ENCODE measurements at places on chromosomes 4 and X. TPM values are rescaled to one million over a fixed set of nuclear protein-coding genes. Genes with fewer than 3 reads are reported as not detected.

Gene RAB33A
- 11.9 TPM for total RNA-seq

- H3K4me3 ChIP-seq = no peak overlapping the region
- DNase-seq = no peak
- H3K27me3 ChIP-seq = no peaks in the 10 kb centered on the region
- H3K4me1 ChIP-seq = no peaks in the 10 kb centered on the region
- H3K27ac ChIP-seq = no peak overlapping the region
Observed at GRCh38 chr4:81565142-81565870, 93.6 kb upstream of the RASGEF1B start.

- no peak for DNase-seq
- no peak overlapping the region for H3K27ac ChIP-seq
- H3K27me3 ChIP-seq = no peaks in the 10 kb centered on the region
- no peaks in the 10 kb centered on the region for H3K36me3 ChIP-seq
- H3K4me3 ChIP-seq = no peak overlapping the region
Observed at GRCh38 chr4:87807402-87807801, 8.0 kb downstream of the IBSP start.

Gene DGKK
- not detected for total RNA-seq

DNA sequence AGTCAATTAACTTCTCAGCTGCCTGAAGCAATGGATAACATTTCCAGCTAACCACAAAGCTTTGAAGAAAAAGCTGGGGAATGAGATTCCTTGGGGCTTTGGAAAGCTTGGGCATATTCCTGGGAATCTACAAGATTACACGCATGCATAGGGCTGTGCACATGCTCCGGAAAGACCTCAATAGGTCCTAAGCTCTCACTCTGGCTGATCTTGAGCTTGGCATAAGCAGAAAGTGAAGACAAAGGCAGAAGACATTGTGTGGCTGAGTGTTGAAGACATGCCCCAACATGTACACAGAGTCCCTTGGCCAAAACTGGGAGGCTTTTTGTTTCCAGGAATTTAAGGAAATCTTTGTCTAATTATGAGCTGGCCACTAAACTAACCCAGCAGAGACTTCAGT lies 31.2 kb downstream of the ATG4A start:
- no peaks in the 10 kb centered on the region for H3K27me3 ChIP-seq
- H3K4me1 ChIP-seq = no peaks in the 10 kb centered on the region
- H3K36me3 ChIP-seq = no peaks in the 10 kb centered on the region
- no peak overlapping the region for H3K27ac ChIP-seq
- DNase-seq = no peak
- H3K4me3 ChIP-seq = no peak overlapping the region

Gene HS6ST2
- not detected for total RNA-seq

DNA sequence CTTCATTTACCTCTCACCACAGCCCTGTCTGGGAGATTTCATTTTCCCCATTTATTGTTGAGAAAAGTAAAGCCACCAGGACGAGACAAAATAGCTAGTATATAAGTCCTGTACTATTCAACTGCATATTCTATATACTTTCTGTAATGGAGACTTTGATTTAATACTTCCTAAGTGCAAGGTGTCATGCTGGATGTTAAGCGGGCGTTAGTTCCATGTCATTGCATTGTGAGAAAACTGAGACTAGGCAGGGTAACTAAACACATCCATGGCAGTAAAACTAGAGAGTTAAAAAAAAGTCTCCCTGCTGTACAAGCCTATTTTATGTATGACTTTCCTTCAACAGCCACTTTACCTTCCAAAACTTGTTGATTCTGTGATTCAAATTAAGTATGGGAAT lies 969.6 kb downstream of the STIM2 start:
- H3K27ac ChIP-seq = no peak overlapping the region
- no peaks in the 10 kb centered on the region for H3K4me1 ChIP-seq
- no peak for DNase-seq

Gene BEX4
- total RNA-seq = 8.1 TPM

DNA sequence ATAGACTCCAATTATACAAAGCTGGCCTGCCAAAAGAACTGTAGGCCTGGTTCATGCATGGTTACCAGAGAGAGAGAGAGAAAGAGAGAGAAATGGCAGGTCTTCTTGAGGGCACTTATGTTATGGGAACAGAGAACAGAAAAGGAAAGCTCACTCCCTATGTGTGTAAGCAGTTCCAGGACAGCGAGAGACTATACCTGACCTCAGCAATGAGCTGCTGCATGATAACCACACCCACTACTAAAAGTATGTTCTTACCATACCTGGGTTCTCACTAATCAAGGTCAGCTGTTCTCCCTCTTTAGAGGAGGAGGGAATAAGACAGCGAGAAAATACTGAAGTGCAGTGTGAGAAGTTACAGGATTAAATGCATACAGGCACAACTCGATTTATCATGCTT lies 583.3 kb downstream of the GBA3 start:
- no peaks in the 10 kb centered on the region for H3K4me1 ChIP-seq
- no peak overlapping the region for H3K27ac ChIP-seq
- no peaks in the 10 kb centered on the region for H3K36me3 ChIP-seq
- H3K4me3 ChIP-seq = no peak overlapping the region
- DNase-seq = no peak

DNA sequence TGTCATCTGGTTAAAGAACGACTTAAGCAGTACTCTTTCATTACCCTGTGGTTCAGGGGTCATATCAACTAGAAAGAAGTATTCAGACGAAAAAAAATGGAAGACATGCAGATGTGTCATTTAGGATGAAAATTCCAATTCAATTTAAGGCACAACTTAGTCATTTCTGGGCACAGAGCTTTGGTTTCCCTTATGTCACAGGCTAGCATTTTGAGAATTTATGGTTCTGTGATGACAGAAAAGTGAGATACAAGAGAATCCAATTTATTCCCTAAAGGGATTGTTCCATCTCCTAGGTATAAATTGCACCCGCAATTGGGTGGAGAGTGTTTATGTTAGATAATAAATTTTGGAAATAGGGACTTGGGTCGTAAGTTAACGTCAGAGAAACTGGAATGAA lies 306.6 kb downstream of the STK32B start:
- H3K36me3 ChIP-seq = no peaks in the 10 kb centered on the region
- H3K27ac ChIP-seq = no peak overlapping the region
- no peak for DNase-seq
- no peak overlapping the region for H3K4me3 ChIP-seq
- no peaks in the 10 kb centered on the region for H3K4me1 ChIP-seq

DNA sequence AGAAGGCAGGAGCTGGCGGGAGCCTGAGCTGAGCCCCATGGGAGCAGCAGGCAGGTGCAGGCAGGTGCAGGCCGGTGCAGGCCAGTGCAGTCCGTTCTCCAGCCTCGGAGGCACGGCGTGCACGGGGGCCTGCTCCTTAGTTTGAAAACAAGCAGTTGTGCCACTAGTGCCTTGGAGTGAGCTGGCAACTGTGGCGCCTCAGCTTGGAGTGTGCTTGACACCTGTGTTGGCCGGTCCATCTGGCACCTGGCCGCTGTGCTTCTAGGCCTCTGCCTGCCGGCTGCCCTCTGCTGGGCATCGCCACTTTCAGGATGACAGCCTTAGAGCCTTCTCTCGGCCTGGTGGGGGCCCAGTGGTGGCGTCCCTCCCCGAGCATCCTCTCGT lies 47.9 kb downstream of the RGS12 start:
- no peaks in the 10 kb centered on the region for H3K36me3 ChIP-seq
- H3K27ac ChIP-seq = no peak overlapping the region
- DNase-seq = no peak
- H3K4me3 ChIP-seq = no peak overlapping the region

DNA sequence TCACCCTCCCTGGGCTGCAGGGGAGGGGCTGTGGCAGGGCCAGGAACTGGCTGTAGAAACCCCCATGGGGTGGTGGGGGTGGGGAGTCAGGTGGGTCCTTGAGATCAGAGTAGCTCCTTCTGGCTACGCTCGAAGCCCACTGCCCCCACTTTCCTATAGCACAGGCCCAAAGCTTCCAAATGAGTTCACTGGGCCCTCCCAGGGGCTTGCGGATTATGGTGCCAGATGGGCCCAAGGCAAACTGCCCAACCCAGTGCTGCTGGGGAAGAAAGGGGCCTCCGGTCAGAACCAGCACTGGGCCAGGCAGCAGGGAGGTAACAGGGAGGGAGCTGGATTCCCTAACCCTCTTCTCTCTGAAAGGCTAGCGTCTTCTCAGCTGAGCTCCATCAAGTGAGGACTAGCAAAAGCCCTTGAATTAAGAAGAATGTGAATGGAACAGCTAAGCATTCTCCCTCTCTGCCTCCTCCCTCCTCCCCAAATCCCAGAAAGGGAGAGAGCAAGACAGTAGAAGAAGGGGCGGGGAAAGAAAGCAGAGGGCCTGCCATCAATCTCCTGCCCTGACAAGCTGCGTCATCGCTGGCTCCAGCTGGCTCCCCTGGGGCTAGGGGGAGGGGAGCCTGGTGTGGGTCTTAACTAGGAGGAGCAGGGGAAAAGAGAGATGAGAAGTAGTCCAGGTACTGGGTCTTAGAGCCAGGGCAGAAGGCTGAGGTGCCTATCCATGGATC lies 34.7 kb downstream of the FRMPD3 start:
- H3K4me3 ChIP-seq = no peak overlapping the region
- no peaks in the 10 kb centered on the region for H3K27me3 ChIP-seq
- no peaks in the 10 kb centered on the region for H3K36me3 ChIP-seq
- H3K27ac ChIP-seq = no peak overlapping the region
- no peaks in the 10 kb centered on the region for H3K4me1 ChIP-seq

DNA sequence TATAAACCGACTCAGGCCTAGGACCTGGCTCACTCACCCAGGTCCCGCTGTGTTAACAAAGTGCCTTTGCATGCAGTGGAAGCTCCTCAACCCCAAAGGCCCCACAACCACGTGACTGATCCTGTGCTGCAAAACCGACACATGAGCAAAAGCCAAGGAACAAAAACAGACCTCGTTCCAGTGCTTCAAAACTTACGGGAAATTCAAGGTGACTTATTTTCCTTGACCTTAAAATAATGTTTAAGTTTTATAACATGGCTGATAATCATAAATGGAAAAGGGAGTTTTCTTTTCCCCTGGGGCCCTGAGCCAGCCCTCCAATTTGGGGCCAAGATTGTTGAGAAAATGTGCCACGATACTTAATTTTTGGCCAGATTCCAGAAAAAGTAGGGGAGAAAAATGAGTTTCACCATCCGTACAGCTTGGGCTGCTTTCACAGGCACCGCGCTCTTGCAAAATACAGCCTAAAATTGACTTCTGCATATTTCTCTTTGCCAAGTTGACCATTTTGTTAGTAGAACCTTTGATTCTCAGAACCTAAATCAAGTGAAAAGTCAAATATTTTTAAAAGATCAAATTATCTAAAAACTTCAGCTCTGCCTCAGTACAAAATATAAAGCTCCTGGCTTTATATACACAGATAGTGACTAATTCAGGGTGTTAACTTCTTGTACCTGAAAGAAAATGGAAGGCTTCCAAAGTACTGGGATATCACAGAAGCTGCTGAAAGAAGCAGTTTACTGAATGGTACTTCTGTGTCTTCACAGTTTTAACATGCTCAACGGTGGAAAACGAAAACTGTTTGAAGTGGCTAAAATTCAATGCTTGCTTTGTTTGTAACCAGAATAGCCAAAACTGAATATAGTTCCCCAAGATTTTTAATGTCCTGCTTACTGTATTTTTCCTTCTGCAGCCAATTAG lies 93.8 kb downstream of the APBB2 start:
- no peak overlapping the region for H3K27ac ChIP-seq
- H3K36me3 ChIP-seq = no peaks in the 10 kb centered on the region
- H3K27me3 ChIP-seq = no peaks in the 10 kb centered on the region

DNA sequence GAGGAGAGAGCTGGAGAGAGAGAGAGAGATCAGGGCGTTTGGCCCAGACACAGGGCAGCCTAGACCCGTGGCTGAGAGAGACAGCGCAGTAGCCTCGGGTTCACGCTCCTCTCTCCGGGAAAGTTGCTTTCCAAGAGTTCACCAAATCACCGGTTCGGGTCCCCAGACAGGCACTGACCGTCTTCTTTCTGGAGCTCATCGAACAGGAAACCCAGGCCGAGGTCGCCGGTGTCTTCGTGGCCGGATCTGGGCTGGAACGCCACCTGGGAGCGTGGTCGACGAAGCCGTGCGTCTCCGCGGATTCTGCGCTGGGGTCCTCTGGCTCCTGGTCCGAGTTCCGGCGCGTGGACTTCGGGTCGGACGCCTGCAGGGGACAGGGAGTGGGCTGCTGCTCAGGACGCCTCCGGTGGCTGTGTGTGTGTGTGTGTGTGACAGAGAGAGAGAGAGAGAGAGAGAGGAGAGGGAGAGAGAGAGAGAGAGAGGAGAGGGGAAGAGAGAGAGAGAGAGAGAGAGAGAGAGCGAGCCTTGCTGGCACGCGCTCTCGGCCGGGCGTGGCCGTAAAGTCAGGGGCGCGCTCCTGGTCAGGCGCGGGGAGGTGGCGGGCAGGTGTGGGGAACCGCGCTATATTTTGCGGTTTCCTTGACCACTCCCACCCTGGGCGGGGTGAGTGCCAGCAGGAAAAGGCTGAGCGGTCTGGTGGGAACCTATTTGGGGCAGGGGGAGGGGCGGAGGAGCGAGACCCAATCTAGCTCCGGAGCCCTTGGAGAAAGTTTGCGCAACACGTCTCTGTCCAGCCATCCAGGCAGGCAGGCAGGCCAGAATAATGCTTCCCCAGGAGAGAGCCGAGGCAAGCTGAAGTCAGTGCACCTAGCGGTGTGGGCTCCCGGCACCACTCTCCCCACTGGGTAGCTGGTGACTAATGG lies 62.1 kb downstream of the RHOXF2B start:
- H3K4me1 ChIP-seq = no peaks in the 10 kb centered on the region
- no peak overlapping the region for H3K4me3 ChIP-seq
- H3K36me3 ChIP-seq = no peaks in the 10 kb centered on the region
- DNase-seq = no peak

GRCh38 chrX:39823424-39823823 lies 274.3 kb downstream of the BCOR start:
- DNase-seq = no peak
- H3K27ac ChIP-seq = no peak overlapping the region
- no peaks in the 10 kb centered on the region for H3K27me3 ChIP-seq
- no peak overlapping the region for H3K4me3 ChIP-seq

DNA sequence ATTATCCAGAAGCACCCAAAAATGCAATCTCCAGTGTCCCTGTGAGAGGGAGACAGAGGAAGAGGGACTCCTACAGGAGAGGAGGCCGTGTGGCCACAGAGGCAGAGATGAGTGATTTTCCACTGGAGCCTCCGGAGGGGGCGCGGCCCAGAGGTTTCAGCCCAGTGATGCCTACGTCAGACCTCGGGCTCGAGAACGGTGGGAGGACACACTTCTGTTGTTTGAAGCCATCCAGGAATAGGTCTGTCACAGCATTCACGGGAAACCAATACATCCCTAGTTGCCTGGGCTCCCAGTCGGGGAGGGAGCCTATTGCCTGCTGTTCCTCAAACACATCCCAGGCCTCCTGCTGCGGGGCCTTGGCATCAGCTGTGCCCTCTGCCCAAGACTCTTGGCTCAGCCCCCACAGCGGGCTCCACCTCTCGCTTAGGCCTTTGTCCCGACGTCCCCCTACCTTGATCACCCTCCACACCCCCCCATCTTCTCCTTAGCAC lies 39.2 kb upstream of the HMX1 start:
- no peaks in the 10 kb centered on the region for H3K36me3 ChIP-seq
- no peak for DNase-seq
- H3K4me3 ChIP-seq = no peak overlapping the region

- H3K4me1 ChIP-seq = no peaks in the 10 kb centered on the region
- H3K36me3 ChIP-seq = no peaks in the 10 kb centered on the region
- H3K27ac ChIP-seq = no peak overlapping the region
- no peak for DNase-seq
- no peaks in the 10 kb centered on the region for H3K27me3 ChIP-seq
Observed at GRCh38 chr4:119489305-119489704, 139.3 kb downstream of the PDE5A start.

- H3K27ac ChIP-seq = no peak overlapping the region
- DNase-seq = no peak
Observed at GRCh38 chr4:103422467-103423219, 224.5 kb upstream of the CENPE start.

Data from naive thymus-derived CD4-positive, alpha-beta T cell (primary cell).